ENCODE measurements at places on chromosomes 5 and 9. TPM values are rescaled to one million over a fixed set of nuclear protein-coding genes. Genes with fewer than 3 reads are reported as not detected.

TRIM36 gene
- total RNA-seq: 0.34 TPM

OSMR gene
- 30.0 TPM for total RNA-seq

DNA sequence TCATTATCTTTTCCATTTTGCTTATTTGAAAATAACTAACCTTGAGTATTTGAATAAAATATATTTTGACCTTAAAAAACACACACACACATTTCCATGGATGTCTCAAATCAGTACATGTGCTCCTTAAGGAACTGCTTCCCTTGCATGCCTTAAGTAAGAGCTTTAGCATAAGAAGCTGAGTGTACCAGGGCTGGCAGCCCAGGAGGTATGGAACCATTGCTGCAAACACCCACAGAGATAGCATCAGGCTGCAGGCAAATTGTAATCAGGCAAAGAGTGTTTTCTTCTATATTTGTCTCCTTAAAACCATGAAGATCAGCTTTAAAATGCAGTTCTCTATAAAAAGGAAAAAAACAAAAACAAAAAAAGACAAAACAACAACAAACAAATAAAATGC, 160.6 kb downstream of the PLK2 start:
- DNase-seq: no peak

PGM5 gene
- total RNA-seq: 128 TPM

DNA sequence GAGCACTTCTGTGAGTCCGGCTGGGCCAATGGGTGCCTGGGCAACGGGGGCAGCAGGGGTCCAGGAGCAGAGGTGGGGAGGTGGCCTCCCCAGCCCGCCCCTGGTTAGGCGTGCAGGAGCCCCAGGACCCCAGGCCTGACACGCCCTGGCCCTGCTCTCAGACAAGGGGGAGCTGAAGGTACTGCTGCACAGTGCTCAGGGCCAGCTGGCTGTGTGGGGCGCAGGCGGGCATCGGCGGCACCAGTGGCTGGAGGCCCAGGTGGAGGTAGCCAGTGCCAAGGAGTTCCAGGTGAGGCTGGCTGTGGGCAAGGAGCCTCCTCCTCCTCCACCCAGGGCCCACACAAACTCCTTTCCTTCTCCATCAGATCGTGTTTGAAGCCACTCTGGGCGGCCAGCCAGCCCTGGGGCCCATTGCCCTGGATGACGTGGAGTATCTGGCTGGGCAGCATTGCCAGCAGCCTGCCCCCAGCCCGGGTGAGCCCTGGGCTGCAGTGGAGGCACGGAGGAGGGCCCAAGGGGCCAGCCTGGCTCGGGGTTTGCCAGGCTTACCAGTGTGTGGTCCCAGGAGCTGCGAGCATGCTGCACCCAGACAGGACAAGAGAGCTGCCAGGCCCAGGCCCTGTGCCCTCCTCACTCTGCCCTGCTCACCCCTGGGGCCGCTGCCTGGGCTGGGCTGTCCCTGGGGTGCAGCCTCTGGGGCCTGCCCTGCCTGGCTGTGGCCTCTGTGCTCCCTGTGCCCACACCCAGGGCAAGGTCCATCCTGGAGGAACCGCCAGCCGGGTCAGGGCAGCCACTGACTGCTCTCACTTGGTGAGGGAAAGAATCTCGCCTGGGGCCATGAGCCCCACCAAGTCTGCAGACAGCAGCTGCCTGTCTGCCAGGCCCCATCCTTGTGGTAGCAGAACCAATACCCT, 7.0 kb downstream of the MAMDC4 start:
- DNase-seq: no peak

IL11RA gene
- total RNA-seq: 7.0 TPM

SCGB3A2 gene
- total RNA-seq: not detected

DNA sequence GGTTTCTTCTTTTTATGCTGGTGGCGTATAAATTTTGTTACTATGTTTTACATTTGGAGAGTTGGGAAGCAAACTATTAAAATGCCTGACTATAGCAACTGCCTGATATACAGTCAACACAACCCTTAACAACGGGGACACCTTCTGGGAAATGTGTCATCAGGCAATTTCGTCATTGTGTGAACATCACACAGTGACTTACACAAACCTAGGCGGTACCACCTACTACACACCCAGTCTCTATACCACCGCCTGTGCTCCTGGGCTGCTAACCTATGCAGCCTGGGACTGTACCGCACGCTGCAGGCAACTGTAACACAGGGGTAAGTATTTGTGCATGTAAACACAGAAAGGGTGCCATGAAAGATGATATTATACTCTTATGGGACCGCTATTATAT, 1.3 kb upstream of the CDHR2 start:
- DNase-seq: peak; percentile 24

GRCh38 chr5:107425541-107426031, 245.2 kb downstream of the EFNA5 start:
- DNase-seq: peak; percentile 84

TSC1 gene
- 33.4 TPM for total RNA-seq

DNA sequence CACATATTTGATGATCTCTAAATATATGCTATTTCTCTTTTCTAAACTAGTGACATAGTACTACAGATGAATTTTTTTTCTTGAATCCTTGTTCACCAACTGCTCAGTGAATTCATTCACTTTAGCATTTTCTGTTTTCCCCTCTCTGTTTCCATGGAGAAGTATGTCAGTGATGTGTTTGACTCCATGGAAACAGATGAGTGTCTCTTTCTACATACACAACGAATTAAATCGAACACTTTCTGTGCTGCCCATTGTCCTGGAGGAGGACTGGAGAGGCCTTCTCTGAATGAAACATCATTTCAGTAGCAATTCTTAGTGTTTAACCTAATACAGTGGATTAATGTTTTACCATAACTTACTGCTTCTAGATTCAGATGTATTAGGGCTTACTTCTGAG, 9.5 kb downstream of the INVS start:
- peak; percentile 24 for DNase-seq

GRCh38 chr9:125043631-125044030, 99.7 kb downstream of the SCAI start:
- no peak for DNase-seq

GRCh38 chr5:115126303-115126702, 43.4 kb downstream of the TRIM36 start:
- no peak for DNase-seq

DNA sequence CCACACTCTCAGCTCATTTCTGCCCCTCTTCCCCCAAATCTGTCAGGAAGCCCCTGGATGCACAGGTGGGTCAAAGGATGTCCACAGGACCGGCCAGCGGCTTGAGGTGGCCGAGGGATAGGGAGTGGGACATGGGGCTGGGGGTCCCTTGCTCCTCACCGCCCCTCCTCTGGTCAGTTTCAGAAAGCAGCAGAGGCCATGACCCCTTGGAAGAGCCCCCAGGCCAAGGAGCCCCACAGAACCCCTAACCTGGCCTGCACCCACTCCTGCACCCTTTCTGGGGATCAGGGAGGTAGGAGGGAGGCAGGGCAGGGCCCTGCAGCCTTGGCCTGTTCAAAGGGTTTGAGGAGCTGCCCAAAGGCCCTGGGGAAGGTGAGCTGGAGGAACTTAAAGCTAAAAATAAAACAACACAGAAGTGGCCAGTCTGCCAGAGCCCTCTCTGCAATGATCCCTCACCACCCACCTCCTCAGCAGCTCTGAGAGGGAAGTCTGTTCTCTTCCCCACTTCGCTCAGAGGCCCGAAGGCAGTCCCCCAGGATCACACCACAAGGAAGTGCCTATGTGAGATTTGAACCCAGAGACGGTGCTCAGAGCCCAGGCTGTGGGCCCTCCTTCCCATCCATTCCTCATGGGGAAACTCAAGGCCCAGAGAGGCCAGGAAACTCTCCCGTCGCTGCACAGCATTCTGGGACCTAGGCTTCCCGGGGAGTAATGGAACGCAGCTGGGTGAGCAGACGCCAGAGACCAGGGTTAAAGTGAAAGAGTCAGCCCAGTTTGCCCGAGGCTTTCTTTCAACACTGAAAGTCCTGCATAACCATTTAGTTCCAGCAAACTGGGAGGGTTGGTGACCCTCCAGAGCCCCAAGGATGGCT, 910 bp downstream of the ENG start:
- DNase-seq: no peak

DNA sequence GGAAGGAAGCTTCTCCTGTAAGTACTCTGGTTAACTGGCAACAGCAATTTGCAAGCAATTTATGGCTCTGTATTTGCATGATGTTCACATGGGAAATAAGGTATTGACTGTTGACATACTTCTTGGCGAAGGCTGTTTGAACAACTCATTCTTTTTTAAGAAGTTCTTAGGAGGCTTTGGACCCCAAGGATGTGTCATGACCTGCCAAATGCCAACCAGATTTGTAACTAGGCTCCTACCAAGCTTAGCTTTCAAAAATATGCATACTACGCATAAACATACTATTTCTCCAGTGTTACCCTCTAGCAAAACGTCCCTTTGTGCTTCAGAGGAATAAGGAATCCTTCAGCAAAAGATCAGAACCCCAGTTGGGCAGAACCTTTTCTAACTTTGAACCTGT, 165.2 kb upstream of the MSX2 start:
- DNase-seq: no peak

SHC3 gene
- 0.05 TPM for total RNA-seq

TEX48 gene
- not detected for total RNA-seq

C9orf40 gene
- 4.1 TPM for total RNA-seq

- peak; percentile 22 for DNase-seq
These were observed 3.7 kb upstream of the PAPPA start for GRCh38 chr9:116149844-116150243.

HEMGN gene
- not detected for total RNA-seq

STK10 gene
- total RNA-seq: 61.8 TPM

DNA sequence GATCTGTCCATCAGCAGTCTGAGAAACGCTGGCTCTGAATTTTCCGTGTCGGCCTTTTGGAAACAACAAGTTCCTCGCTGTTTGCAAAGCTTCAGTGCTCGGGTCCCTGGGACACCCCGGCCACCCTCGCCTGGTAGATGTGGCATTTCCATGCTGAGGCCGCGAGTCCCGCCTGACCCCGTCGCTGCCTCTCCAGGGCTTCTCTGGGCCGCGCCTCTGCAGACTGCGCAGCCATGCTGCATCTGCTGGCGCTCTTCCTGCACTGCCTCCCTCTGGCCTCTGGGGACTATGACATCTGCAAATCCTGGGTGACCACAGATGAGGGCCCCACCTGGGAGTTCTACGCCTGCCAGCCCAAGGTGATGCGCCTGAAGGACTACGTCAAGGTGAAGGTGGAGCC, 4.7 kb downstream of the NTNG2 start:
- DNase-seq: peak; percentile 49

SLCO6A1 gene
- total RNA-seq: not detected

GRCh38 chr5:171342362-171343111, 33.5 kb downstream of the TLX3 start:
- DNase-seq: peak; percentile 83

DNA sequence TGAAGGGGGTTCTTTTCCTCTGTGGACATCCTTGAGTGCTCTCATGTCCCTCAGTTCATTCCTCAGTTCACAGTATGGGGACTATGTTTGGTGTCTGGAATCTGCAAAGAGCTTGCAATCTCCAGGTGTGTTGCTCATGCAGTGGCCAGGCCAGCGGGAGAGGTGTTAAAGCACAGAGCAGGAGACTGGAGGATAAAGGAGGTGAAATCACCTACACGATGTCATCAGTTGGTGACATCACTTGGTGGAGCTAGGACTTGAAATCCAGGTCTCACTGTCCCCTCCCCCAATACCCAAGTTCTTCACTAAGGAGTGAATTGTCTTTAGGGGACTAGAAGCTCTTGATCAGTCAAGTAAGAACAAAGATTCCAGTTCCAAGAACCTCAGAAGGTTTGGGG, 197.3 kb upstream of the ZNF618 start:
- no peak for DNase-seq

BTNL9 gene
- 0.05 TPM for total RNA-seq

DNA sequence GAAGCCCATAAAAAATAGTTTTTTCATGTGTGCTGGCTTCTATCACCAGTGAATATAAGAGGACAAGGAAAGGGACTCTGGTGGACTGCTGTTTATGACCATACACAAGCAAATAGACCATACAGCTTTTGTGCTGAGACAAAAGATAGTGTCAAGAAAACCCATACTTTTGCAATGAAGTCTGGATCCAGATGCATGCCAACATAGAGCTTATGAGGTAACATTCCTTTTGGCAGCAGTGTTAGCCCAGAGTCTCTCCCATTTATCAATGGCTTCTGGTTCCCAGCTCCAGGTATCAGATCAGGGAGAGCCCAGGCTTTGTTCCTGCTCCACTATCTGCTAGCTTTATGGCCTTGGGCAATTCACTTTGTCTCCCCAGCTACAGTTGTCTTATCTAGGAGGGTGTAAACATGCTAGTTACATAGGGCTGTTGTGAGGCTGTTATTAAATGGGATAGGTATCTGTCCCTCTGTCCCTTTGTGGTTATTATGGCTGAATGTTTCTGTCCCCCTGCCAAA, 55.6 kb downstream of the CCDC192 start:
- no peak for DNase-seq

C9orf153 gene
- total RNA-seq: 0.14 TPM

GRCh38 chr5:91137647-91138046, 245.5 kb downstream of the ARRDC3 start:
- no peak for DNase-seq

DNA sequence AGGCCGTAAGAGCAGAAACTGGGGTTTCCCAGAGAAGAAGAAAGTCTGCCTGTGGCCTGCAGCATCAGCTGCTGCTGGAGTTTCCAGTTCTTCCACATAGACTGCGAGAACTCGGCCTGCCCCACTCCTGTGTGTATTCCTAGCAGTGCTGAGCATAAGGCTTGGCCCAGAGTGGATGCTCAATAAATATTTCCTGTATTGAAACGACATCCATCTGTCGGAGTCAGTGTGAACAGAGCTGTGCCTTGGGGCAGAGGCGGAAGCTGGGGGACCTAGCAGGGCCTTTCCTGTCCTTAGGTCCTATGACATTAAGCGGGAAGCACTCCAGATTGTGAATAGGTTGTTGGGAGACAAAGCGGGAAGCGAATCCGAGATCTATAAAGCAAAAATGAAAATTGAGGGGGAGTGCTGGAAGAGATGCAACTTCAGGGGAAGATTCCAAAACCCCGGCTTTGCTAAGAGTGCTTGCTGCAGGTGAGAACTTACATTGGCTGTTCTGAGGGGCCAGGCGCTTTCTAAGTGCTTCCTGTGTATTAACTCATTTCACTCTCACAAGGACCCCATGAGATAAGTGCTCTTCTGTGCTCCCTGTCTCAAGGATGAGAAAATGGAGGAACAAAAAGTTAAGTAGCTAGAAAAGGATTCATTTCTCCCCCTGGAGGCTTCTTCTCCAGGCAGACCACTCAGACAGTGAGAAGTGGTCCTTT, 76.1 kb upstream of the CXCL14 start:
- DNase-seq: no peak

GRCh38 chr5:140372971-140373487, 13.0 kb downstream of the SLC4A9 start:
- peak; percentile 82 for DNase-seq

- no peak for DNase-seq
These were observed 59.2 kb downstream of the SMC5 start for GRCh38 chr9:70318002-70318401.

DNA sequence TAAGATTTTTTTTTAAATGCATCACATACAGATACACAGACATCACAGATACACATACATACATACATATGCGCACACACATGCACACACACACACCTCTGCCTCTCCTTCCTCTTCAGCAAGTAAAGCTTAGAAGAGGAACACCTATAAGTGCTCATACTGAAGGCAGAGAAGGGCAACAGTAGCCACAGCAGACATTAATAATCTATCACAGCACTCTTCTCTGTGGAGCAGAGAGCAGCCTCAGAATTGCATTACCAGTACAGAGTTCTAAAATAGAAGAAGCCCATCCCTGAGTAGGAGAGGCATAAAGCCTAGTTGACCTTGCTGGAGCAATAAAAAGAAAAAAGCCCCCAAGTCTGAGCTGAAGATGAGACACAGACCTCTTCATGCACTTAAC, 110.6 kb downstream of the MLLT3 start:
- no peak for DNase-seq

ASPN gene
- not detected for total RNA-seq

All from dermis blood vessel endothelial cell (primary cell).